Ascending aorta (tissue), 2 donors: ENCODE measurements at places on chromosomes 7 and 10. TPM values are rescaled to one million over a fixed set of nuclear protein-coding genes. Genes with fewer than 3 reads are reported as not detected.

DNA sequence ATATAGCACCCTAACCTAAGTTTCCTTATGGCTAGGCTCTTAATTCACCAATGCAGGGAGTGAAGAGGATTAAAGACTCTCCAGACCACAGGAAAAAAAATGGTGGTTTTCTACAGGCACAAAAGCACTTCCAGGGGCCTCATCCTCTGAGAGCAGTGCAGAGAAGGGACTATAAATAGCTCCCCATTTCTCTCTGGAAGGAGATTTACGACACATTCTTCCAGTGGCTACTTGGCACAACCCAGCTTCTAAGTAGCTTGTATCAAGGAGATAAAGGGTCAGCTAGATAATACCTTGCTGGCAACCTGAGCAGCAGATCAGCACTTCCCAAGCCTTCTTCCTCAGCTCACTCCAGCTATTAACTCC, 73.5 kb downstream of the CRPPA start:
- H3K4me3 ChIP-seq, result no peak overlapping the region
- no peaks in the 10 kb centered on the region for H3K4me1 ChIP-seq
- DNase-seq, result no peak
- no peaks in the 10 kb centered on the region for H3K27me3 ChIP-seq
- H3K36me3 ChIP-seq, result no peaks in the 10 kb centered on the region
- no peak overlapping the region for H3K27ac ChIP-seq

- H3K36me3 ChIP-seq, result no peaks in the 10 kb centered on the region
- no peak overlapping the region for H3K27ac ChIP-seq
- H3K4me1 ChIP-seq, result no peaks in the 10 kb centered on the region
- no peak overlapping the region for H3K4me3 ChIP-seq
- no peak for DNase-seq
Measured at GRCh38 chr10:61792921-61793320, 108.6 kb upstream of the ARID5B start.

- H3K4me1 ChIP-seq, result no peaks in the 10 kb centered on the region
- no peak overlapping the region for H3K4me3 ChIP-seq
- no peaks in the 10 kb centered on the region for H3K36me3 ChIP-seq
- no peak for DNase-seq
Measured at GRCh38 chr7:101563943-101564777, 64.9 kb downstream of the MYL10 start.

DNA sequence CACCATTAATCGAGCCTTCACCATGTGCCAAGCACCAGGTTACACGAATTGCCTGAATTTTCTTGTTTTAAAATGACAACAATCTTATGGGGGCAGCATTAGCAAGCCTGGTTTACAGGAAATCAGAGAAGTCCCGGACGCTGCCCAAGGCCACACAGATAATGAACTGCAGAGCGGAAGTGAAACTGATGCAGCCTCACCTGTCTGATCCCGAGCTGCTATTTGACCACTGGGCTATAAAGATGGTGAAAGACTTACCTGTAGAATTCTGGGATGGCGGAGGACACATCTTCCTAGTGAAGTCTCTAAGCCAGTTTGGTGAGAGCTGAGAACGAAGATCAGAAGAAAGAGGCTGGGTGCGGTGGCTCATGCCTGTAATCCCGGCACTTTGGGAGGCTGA, 21.7 kb upstream of the GALNTL5 start:
- no peak overlapping the region for H3K4me3 ChIP-seq
- H3K4me1 ChIP-seq, result no peaks in the 10 kb centered on the region
- no peaks in the 10 kb centered on the region for H3K36me3 ChIP-seq
- no peak for DNase-seq
- no peak overlapping the region for H3K27ac ChIP-seq

DNA sequence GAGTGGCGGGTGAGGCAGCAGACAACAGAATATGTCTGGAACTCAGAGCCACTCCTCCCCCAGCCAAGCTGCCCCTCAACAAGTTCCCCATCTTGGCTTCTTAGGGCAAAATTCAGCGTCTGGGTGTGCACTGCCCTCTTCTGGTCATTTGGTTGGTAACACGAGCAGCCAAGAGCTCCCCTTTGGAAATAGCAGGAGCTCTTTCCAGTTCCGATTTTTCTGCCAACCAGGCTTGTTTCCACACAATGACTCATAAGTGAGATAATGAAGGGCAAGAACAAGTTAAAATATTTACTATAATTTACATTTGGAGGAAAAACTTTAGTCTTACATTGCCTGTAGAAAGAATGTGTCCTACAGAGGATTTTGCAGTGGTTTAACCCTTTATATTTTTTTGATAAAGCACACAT, 70.5 kb downstream of the ADCYAP1R1 start:
- DNase-seq, result no peak
- H3K27me3 ChIP-seq, result no peaks in the 10 kb centered on the region
- no peaks in the 10 kb centered on the region for H3K36me3 ChIP-seq
- no peaks in the 10 kb centered on the region for H3K4me1 ChIP-seq
- no peak overlapping the region for H3K4me3 ChIP-seq
- H3K27ac ChIP-seq, result no peak overlapping the region

Gene HPS1
- 42.7 TPM for total RNA-seq

Gene SPDYE1
- total RNA-seq, result not detected
